ENCODE measurements at places on chromosomes 6 and 20.
A peak's percentile ranks its signal among the peaks of the same experiment; 100 is the strongest.

- no peak for DNase-seq
- H3K4me3 ChIP-seq: no peak overlapping the region
- no peaks in the 10 kb centered on the region for H3K36me3 ChIP-seq
- H3K4me1 ChIP-seq: no peaks in the 10 kb centered on the region
- no peaks in the 10 kb centered on the region for H3K27me3 ChIP-seq
These were observed 151.4 kb upstream of the TNFAIP3 start for GRCh38 chr6:137715589-137716045.

GRCh38 chr20:37313546-37314091 is 24.2 kb downstream of the MANBAL start:
- no peak for DNase-seq
- no peaks in the 10 kb centered on the region for H3K27me3 ChIP-seq
- H3K4me1 ChIP-seq: 0 out of 2 replicates have a peak, but pooled peaks cover 3% of the 10 kb centered on the region
- H3K36me3 ChIP-seq: peaks cover 3% of the 10 kb centered on the region
- H3K4me3 ChIP-seq: no peak overlapping the region

GRCh38 chr6:82094166-82094806 is 153.3 kb downstream of the IBTK start:
- H3K4me3 ChIP-seq: no peak overlapping the region
- DNase-seq: no peak
- no peak overlapping the region for H3K27ac ChIP-seq
- no peaks in the 10 kb centered on the region for H3K4me1 ChIP-seq
- H3K36me3 ChIP-seq: no peaks in the 10 kb centered on the region

- H3K4me1 ChIP-seq: no peaks in the 10 kb centered on the region
- no peak overlapping the region for H3K4me3 ChIP-seq
- no peak overlapping the region for H3K27ac ChIP-seq
- H3K27me3 ChIP-seq: peaks cover 15% of the 10 kb centered on the region
These were observed 6.5 kb upstream of the RAET1G start for GRCh38 chr6:149929422-149929821.

GRCh38 chr6:97925504-97925903 is 642.5 kb upstream of the MMS22L start:
- H3K4me1 ChIP-seq: no peaks in the 10 kb centered on the region
- H3K27me3 ChIP-seq: no peaks in the 10 kb centered on the region
- no peaks in the 10 kb centered on the region for H3K36me3 ChIP-seq
- H3K4me3 ChIP-seq: no peak overlapping the region
- H3K27ac ChIP-seq: no peak overlapping the region
- peak; percentile 7 for DNase-seq

GRCh38 chr20:37801921-37802320 is 101.0 kb upstream of the VSTM2L start:
- DNase-seq: no peak
- H3K4me1 ChIP-seq: no peaks in the 10 kb centered on the region
- H3K27me3 ChIP-seq: no peaks in the 10 kb centered on the region
- no peak overlapping the region for H3K27ac ChIP-seq

- H3K27me3 ChIP-seq: no peaks in the 10 kb centered on the region
- H3K4me1 ChIP-seq: peaks cover under 1% of the 10 kb centered on the region
- H3K36me3 ChIP-seq: no peaks in the 10 kb centered on the region
- no peak overlapping the region for H3K4me3 ChIP-seq
- no peak overlapping the region for H3K27ac ChIP-seq
These were observed 144.1 kb upstream of the AKAP12 start for GRCh38 chr6:151095538-151096254.

Measured in iPS DF 6.9 (cell line).